ENCODE measurements at places on chromosomes 7 and 10.
A peak's percentile ranks its signal among the peaks of the same experiment; 100 is the strongest.

GRCh38 chr10:43137717-43138020 lies 576 bp upstream of the CSGALNACT2 start:
- peak; percentile 69 for DNase-seq

DNA sequence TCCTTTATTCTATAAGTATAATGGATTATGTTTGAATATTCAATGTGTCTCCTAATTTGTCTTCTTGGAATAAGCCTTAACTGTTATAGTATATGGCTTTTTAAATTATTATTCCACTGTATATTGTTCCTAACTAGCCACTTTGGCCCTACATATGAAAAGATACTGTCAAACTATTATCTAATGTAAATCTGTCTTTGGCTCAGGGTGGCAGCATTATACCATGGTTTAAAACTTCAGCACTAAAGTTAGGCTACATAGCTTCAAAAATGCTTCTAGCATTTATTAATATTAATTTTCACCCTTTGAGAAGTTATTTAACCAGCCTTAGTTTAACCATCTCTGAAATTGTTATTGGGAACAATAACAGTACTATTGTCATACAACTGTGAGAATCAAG lies 543.1 kb upstream of the MBL2 start:
- no peak for DNase-seq

DNA sequence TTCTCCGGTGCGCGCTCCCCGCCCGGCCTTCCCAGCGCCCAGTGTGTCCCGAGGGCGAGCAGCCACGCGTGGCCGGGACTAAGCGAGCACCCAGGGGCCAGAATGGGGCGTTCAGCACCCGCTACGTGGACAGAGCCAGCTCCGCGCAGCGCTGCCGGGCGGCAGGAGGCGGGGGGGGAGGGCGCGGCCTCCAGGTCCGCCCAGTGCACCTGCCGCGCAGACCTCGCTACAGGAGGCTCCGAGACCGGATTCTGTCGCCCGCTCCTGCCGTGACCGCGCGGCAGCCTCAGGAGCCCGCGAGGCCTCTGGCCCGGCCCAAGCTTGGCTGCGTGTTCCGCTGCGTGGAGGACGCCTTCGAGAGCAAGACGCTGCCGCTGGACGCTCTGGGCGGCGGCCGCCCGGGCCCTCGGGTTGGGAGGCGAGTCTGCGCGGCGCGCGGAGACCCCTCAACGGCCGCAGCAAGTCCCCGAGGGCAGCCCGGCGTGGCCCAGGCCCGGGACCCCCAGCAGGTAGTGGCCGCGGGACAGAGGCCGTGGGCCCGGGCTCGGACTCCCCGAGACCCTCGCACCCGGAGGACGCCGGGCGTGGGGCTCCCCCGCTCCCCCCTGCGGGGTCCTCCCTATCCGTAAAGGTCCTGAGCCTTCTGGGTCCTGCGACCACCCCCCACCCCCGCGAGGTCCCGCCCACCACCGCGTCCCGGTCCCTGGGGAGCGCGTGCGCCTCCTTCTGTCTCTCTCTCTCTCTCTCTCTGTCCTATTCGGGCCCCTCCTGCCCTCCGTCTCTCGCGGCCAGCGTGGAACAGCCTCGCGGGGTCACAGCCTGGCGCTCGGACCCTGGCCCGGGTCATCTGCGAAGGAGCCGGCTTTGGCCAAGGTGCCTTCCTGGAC lies 904 bp upstream of the DPYSL4 start:
- no peak for DNase-seq

DNA sequence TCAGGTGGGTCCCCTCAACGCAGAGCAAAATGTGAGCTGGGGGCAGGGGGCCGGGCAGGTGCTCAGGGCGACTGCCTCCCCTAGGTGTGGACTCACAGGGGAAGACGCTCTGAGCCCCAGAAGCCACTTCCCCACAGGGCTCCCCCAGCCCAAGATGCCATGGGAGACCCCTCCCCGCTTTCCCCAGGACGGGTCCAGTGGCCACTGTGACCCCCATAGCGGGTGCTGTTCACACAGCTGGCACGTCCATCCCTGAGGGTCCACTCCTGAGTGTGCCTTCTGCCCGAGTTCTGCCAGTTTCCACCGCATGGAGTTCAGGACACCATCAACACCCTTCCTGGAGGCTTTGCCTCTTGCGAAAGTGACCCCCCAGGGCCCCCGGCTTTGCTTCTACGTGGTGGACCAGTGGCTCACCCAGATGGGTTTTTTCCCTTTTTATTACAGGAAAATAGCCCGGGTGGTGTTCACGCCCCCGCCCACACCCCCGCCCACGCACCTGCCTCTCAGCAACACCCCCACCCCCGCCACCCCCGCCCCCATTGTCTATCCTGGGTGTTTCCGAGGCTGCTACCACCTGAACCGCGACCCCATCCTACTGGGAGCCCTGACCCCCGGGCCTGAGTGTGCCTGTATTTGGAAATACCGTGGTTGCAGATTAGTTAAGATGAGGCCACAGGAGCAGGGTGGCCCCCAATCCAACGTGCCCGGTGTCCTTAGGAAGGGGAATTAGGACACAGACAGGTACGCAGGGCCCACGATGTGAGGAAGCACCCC lies 32.0 kb downstream of the ADAP1 start:
- DNase-seq, result no peak

- no peak for DNase-seq
Observed at GRCh38 chr7:156003220-156004162, 191.2 kb upstream of the SHH start.

DNA sequence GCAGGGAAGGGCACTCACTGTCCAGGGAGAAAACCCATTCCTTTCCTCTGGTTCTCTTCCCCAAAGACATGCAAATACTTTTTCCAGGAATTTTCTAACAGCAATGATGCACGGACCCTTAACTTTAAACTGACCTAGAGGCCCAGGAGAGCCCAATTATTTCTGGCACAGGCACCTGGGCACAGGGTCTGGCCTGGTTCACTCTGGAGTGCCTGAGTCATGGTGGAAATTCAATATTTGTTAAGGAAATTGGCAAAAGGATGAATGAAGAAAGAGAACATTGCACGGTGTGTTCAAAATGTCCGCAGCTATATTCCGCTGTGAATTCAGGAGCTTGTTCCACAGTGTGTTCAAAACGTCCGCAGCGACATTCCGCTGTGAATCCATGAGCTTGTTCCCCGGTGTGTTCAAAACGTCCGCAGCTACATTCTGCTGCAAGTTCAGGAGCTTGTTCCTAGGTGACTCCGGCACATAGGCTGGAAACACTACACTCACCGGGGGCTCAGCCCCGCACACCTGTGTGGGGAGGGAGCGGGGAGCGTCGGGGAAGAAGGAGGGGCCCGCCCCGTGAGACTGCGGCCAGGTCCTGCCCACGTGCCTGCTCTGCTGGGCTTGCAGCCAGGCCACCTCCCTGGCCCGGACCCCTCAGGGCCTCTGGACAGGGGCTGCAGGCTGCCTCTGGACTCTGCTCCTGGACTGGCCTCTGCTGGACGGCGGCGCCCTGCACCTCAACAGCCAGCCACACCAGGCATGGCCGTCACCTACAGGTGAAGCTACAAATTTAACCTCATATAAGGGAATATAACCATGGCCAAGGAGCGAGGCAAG lies 72.0 kb upstream of the FAM20C start:
- DNase-seq, result no peak

Measured in SJSA1 (cell line).